ENCODE measurements at places on chromosomes 6 and 20.
A peak's percentile ranks its signal among the peaks of the same experiment; 100 is the strongest.

DNA sequence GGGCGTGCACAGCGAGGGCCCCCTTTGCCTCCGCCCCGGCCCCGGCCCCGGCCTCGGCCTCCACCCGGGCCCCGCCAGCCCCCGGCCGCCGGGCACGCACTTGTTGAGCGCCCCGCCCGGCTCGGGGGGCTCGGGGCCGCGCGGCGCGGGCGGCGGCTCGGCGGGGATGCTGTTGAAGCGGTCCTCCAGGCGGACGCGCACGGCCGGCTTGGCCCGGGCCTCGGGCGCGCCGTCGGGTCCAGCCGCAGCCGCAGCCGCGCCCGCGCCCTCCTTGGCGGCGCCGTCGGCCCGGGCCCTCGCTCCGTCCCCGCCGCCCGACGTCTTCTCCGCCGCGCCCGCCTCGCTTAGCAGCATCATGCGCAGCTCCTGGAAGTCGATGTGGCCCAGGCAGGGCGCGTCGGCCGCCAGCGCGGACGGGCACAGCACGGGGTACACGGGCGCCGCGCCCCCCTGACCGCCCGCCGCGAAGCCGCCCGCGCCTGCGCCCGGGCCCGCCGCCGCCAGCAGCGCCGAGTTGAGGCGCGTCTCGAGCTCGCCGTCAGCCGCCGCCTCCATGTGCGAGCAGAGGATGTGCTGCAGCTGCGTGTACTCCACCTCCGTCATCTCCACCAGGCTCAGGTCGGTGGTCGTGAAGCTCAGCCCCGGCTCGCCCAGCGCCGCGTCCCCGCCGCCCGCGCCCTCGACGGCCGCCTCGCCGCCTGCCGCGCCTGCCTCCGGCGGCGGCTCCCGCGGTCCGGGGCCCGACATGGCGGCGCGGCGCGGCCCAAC, 514 bp downstream of the TCFL5 start:
- DNase-seq = no peak

GRCh38 chr6:10719964-10720264, 3.0 kb upstream of the TMEM14C start:
- no peak for DNase-seq

DNA sequence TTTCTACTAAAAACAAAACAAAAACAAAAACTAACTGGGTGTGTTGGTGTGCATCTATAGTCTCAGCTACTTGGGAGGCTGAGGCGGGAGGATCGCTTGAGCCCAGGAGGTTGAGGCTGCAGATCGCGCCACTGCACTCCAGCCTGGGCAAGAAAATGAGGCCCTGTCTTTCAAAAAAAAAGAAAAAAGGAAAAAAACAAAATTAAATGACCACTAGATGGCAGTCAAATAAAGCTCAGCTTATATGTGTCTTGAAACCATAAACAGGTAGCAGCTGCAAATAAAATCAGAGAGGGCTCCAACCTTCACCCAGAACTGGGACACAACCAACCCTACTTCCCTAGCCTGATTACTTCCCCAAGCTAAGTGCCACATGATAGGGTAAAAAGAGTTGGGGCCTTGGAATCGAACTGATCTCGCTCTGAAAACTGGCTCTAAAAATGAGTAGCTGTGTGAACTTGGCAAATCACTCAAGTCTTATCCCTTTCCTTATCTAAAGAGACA, 67.1 kb upstream of the ADGRF4 start:
- peak; percentile 73 for DNase-seq

DNA sequence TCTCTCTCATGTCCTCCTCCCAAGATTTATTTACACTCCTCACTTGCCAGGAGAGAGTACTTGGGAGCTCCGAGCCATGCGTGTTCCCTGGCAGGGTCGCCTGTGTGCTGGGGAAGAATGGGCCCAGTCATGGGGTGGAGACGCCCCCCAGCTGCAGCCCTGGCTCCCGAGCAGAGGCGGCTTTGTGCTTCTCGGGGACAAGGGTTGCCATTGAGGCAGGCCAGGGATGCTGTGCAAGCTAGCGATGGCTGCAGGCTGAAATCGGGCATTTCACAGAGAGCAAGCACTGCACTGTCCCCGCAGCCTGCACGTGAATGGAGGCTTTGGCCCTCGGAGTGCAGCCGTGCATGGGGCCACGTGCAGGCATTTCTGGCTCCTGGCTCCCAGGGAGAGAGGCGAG, 23.8 kb downstream of the PHACTR3 start:
- DNase-seq = no peak

GRCh38 chr6:22068561-22069305, 228.1 kb downstream of the PRL start:
- DNase-seq = no peak

GRCh38 chr6:1297746-1298145, 14.2 kb upstream of the FOXQ1 start:
- DNase-seq = no peak

DNA sequence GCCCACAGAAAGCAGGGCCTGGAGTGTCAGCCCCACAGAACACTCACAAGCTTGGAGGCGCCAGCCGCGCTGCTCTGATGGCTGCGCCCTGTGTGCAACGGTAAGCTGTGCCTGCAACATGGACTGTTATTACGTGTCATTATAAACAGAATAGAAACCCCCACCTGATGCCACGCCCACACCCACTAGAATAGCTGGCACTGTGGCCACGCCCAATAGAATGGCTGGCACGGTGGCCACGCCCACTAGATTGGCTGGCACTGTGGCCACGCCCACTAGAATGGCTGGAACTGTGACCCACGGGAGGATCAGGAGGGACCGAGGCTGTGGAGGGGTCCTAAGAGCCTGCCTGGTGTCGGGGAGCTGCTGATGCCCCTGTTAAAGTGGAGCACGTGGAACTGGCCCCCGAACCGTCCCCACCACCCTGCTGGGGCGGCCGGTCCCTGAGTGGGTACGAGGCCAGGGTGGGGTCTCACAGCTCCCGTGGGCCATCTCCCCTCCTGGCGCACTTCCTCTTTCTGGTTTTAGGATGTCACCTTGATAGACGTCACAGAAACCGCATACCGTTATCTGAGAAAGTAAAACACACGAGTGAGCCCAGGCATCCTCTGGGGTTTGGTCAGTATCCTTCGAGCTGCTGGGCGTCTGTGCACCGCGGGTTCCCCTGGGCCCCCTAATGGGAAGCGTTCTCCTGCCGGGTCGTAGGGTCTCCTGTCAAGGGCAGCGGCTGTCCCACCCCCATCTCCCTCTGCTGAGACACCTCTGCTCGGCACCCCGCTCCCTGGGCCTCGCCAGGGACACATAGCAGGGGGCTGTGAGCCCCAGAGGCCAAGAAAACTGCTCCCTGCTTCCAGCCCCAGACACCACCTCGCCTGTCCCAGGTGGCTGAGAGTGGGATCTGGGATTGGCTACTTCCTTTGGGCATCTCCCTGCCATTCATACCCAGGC, 25.4 kb downstream of the SLC17A9 start:
- no peak for DNase-seq

DNA sequence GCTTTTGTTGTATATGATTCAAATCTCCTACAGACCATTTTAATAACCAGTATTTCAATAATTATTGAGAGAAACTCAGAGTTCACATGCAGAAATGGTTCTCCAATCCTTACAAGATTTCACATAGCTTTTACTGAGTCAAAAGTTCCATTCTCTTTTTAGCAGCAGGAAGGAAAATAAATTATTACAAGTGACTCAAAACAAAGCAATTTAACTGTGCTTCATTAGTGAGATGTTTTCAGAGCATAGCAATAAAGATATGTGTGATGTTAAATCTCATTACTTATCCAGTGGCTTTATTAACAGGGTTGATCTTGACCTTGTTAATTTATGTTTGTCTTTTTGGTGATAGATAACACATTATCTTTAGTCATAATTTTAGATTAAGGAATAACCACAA, 22.0 kb downstream of the KIF13A start:
- DNase-seq = no peak

- no peak for DNase-seq
Observed at GRCh38 chr20:43955750-43956191, 41.1 kb downstream of the TOX2 start.

DNA sequence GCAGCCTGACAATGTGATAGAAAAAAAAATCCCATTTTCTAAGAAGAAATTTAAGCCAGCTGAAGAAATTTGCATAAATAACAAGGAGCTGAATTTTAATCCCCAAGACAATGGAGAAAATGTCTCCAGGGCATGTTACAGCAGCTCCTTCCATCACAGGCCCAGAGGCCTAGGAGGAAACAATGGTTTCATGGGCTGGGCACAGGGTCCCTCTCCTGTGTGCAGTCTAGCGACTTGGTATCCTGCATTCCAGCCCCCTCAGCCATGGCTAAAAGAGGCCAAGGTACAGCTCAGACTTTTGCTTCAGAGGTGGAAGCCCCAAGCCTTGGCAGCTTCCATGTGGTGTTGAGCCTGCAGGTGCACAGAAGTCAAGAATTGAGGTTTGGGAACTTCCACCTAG, 73.1 kb downstream of the C6orf118 start:
- no peak for DNase-seq

GRCh38 chr20:32183947-32184635, 23.5 kb downstream of the PLAGL2 start:
- no peak for DNase-seq

GRCh38 chr6:106025655-106026054, 60.5 kb upstream of the PRDM1 start:
- DNase-seq = no peak

DNA sequence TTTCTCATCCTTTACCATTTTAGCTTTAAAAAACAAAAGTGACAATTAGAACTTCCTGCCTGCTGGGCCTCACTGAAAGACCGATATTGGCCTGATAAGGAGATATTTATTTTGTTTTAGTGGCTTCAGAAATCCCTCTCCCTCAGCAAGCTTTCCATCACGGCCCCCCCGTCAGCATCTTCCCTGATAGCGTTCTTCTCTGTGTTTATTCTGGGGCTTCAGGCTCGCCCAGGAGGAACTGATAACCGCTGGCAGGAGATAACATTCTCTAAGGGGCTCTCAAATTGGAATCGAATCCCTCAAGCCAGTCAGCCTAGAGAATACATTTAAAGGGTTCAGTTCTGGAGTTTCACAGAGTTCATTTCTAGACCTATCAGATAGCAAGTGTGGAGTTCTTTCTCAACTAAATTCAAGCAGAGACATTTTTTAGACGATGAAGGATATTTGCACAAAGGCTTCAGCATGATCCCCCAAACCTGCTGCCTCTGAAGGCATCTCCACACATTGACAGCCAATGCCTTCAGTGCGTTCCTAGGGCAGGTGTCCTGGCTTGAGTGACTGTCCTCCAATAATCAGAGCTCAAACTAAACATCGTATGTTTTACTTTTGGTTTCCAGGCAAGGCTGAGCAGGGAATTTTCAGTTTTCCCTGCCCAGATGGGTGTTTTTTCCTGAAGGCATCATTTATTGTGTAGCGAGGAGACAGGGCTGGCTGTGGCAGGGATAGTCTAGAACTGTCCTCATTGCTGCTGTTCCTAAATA, 17.0 kb downstream of the PRDM1 start:
- no peak for DNase-seq

DNA sequence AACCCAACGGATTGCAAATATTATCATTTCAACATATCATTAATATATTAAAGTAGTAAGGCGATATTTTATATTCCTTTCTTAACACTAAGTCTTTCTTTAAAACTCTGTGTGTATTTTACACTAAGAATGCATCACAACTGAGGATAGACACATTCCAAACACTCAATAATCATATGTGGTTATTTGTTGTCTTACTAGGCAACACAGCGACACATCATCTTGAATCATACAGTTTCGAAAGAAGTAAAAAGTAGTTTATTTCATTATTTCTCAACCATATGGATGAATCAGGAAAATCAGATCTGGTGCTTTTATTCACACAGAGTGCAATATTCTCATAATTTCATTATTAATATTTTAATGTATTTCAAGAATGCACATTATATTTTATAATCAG, 662.4 kb downstream of the EPHA7 start:
- DNase-seq = no peak

GRCh38 chr6:38997128-38997761, 51.3 kb upstream of the GLP1R start:
- DNase-seq = peak; percentile 32

DNA sequence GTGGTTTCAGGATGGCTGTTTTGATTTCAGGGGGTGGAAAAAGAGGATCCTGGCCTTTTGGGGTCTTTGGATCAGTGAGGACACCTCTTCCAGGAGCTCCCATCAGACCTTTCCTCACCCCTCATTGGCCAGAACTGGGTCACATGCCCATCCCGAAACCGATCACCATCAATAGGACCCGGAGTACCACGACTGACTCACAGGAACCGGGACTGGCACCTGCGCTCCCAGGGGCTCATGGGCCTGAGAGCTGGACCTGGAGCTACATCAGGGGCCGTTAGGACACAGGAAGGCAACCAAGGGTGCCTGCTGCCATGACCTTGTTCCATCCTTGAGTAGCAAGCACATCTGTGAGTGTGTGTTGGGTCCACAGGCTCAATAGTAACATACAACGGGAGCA, 180.4 kb downstream of the BMP7 start:
- no peak for DNase-seq

- DNase-seq = no peak
Observed at GRCh38 chr6:117156741-117157140, 108.6 kb upstream of the VGLL2 start.
